Mesenchymal stem cell (in vitro differentiated cells and primary cell): ENCODE measurements at places on chromosomes 3 and 15.
A peak's percentile ranks its signal among the peaks of the same experiment; 100 is the strongest.

- no peak overlapping the region for H3K4me3 ChIP-seq
- H3K27ac ChIP-seq = no peak overlapping the region
Observed at GRCh38 chr15:68783226-68784058, 37.3 kb downstream of the ANP32A start.

GRCh38 chr3:15631426-15632211 is 30.1 kb downstream of the BTD start:
- no peaks in the 10 kb centered on the region for H3K27me3 ChIP-seq
- H3K4me3 ChIP-seq = no peak overlapping the region
- peaks cover 21% of the 10 kb centered on the region for H3K4me1 ChIP-seq
- peak; percentile 27 for DNase-seq
- H3K36me3 ChIP-seq = no peaks in the 10 kb centered on the region

GRCh38 chr3:153783106-153783505 is 338.1 kb upstream of the ARHGEF26 start:
- H3K27ac ChIP-seq = no peak overlapping the region
- H3K4me1 ChIP-seq = no peaks in the 10 kb centered on the region
- peak; percentile 40 for DNase-seq
- no peaks in the 10 kb centered on the region for H3K27me3 ChIP-seq
- no peaks in the 10 kb centered on the region for H3K36me3 ChIP-seq

- H3K4me1 ChIP-seq = no peaks in the 10 kb centered on the region
- no peaks in the 10 kb centered on the region for H3K36me3 ChIP-seq
- DNase-seq = no peak
- no peak overlapping the region for H3K27ac ChIP-seq
- H3K27me3 ChIP-seq = peaks cover 49% of the 10 kb centered on the region
Observed at GRCh38 chr3:73351423-73352071, 273.2 kb downstream of the PDZRN3 start.

- no peaks in the 10 kb centered on the region for H3K27me3 ChIP-seq
- no peak overlapping the region for H3K27ac ChIP-seq
- no peak overlapping the region for H3K4me3 ChIP-seq
- no peak for DNase-seq
- H3K4me1 ChIP-seq = no peaks in the 10 kb centered on the region
Observed at GRCh38 chr3:180700941-180701340, 21.7 kb upstream of the CCDC39 start.

GRCh38 chr3:13492976-13493866 is 13.1 kb downstream of the HDAC11 start:
- no peaks in the 10 kb centered on the region for H3K27me3 ChIP-seq
- H3K36me3 ChIP-seq = no peaks in the 10 kb centered on the region
- no peak overlapping the region for H3K27ac ChIP-seq
- peaks cover 2% of the 10 kb centered on the region for H3K4me1 ChIP-seq
- DNase-seq = no peak

DNA sequence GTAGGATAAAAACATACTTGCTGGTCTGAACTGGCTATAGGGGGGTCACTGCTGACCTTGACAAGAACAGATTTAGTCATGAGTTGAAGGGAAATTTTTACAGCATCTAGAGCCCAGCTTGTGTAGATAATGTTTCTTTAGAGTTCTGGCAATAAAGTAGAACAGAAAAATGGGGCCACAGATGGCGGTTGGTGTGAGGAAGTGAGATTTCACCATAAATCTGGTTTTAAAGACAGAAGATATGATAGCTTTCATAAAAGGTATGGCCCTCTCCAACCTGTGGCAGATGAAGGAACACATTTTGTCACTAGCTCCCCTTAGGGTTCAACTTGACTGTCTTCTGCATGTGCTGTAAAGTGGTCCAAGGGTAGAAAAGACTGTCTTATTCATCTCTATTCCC is 24.3 kb upstream of the IMPDH2 start:
- H3K27me3 ChIP-seq = no peaks in the 10 kb centered on the region
- no peaks in the 10 kb centered on the region for H3K4me1 ChIP-seq
- no peak overlapping the region for H3K4me3 ChIP-seq
- peaks cover 63% of the 10 kb centered on the region for H3K36me3 ChIP-seq

DNA sequence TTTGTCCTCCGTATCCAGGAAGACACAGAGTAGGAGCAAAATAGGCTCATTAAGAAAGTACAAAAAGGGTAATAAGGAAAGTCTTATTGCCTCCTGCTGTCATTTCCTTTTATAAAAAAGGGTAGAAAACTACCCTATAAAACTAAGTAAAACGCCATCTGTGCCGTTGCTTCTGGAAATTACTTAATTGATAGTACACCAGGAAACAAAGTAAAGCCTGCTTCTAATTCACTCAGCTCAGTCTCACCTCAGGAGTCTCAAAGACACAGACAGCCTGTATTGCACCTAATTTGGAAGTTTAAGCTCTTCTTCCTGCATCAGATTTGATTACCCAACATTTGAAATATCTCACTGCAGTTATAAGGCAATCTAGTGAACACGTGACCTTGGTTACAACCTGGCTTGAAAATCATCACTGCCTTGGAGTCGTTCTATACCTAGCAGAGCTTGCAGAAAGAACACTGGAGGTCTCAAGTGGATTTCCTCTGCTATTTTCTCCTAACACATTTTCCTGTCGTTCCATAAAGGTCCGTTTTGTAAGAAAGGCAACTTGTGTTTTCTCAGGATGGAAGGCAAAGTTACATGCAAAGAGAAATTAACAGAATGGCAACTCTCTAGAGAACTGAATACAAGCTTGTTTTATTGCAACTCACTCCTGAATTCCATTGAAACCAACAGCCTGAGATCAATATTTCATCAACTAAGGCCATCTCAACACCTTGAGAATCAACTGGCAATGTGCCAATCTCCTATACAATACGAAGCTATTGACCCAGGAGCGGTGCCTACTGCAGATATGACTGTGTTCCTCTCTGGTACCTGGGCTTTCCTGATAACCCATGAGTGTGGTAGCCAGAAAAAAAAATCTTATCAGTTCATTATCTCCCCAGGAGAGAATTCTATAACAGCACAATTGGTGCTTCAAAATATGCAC is 203.3 kb upstream of the LMCD1 start:
- no peak overlapping the region for H3K4me3 ChIP-seq
- H3K36me3 ChIP-seq = no peaks in the 10 kb centered on the region
- no peaks in the 10 kb centered on the region for H3K27me3 ChIP-seq
- no peaks in the 10 kb centered on the region for H3K4me1 ChIP-seq
- no peak for DNase-seq

DNA sequence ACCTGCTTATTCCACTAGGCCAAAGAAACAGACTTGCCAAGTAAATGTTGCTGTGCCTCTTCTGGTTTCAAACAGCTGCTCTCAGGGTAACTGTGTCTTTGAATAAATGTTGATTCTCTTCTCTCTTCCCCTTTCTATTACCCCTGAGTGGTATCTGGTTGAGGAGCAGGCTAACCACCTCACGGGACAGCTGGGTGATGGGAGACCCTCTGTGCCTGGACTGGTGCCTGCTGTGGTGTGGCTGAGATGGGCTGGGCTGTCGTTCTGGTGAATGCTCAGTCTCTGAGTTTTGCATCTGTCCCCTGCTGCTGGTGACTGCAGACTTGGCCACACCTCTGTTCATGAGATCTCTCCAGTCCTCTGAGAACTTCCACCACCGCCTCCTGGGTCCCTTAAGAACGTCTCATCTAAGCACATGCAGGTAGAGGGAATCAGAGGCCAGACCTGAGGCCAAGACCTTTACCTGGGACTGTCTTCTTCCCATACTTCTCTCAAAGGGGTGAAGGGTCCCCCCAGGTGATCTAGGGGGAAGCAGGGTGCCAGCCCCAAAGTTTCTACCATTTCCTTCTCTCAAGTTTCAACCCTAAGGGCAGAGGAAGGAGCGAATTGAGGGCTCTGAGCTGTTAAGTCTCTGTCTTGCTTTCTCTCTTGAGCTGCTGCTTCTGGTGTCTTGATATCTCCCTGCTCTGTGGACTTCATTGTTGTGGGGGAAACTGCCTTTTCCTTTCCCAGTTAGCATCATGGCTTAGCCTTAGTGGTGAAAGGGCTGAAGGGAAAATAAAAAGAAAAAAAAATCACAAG is 252.9 kb downstream of the EBLN2 start:
- H3K27ac ChIP-seq = no peak overlapping the region
- H3K27me3 ChIP-seq = peaks cover 4% of the 10 kb centered on the region
- no peaks in the 10 kb centered on the region for H3K4me1 ChIP-seq
- H3K4me3 ChIP-seq = no peak overlapping the region

DNA sequence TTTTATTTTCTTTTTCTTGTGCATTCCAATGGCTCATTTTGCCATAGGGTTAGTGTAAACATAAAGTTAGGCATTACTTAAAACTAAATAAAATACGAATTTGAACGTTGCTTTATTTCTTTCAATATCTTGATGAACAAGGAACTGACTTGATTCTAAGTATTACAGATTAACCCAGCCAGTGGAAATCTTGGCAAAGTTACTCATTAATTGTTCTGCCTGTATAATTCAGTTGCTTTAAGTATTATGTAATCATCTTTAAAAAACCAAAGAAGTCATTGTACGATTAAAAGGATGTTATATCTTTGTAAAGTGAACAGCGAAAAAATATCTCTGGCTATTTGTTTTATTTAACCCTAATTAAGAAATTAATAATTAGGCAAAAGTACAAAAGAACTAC is 737.9 kb upstream of the BCHE start:
- no peaks in the 10 kb centered on the region for H3K36me3 ChIP-seq
- no peaks in the 10 kb centered on the region for H3K27me3 ChIP-seq
- no peak for DNase-seq
- H3K4me1 ChIP-seq = no peaks in the 10 kb centered on the region
- H3K27ac ChIP-seq = no peak overlapping the region
- H3K4me3 ChIP-seq = no peak overlapping the region

DNA sequence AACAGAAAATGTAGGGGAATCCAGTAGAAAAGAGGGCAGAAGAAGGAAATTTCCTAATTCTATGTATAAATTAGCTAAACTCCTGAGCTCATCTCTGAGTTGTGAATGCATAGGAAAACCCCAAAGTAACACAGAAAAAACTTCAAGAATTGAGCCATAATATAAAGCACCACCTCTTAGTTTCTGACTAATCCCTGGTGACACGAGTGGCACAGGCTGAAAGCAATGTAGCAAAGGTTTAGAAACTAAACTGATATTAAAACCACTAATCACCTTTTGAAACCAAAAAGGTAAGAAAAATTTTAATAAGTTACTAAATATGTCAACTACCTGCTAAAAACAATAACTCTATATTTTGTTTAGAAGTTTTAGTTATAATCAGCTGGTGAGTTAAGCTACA is 255.6 kb upstream of the NECTIN3 start:
- no peak overlapping the region for H3K4me3 ChIP-seq
- no peaks in the 10 kb centered on the region for H3K36me3 ChIP-seq
- no peaks in the 10 kb centered on the region for H3K4me1 ChIP-seq
- H3K27ac ChIP-seq = peak overlapping the region; percentile 76
- DNase-seq = peak; percentile 50

DNA sequence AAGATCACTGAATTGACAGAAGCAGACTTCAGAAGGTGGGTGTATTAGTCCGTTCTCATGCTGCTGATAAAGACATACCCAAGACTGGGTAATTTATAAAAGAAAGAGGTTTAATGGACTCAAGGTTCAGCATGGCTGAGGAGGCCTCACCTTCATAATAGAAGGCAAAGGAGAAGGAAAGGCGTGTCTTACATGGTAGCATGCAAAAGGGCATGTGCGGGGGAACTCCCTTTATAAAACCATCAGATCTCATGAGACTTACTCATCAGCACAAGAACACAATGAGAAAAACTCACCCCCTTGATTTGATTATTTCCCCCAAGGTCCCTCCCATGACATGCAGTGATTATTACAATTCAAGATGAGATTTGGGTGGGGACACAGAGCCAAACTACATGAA is 416.3 kb upstream of the EPHA3 start:
- no peaks in the 10 kb centered on the region for H3K4me1 ChIP-seq
- no peak overlapping the region for H3K4me3 ChIP-seq
- H3K36me3 ChIP-seq = no peaks in the 10 kb centered on the region

DNA sequence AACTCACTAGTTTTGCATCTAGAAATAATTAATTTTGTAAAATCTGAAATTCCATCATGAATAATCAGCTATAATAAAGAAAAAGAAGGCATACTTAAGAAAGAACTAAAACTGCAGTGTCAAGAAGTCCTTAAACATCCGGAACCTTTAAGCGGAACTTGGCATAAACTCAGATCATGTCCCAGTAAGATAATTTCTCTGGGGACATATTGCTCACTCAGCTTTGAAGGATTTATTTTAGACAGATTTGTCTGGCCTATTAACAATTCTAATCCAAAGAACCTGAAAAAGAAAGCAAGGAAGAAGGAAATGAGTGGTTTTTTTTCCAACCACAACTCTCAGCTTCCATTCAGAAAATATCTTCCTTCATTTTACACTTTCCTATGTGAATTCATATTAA is 850.3 kb downstream of the ROBO1 start:
- peaks cover 1% of the 10 kb centered on the region for H3K4me1 ChIP-seq
- H3K4me3 ChIP-seq = no peak overlapping the region
- H3K27me3 ChIP-seq = no peaks in the 10 kb centered on the region
- DNase-seq = no peak
- no peak overlapping the region for H3K27ac ChIP-seq
- no peaks in the 10 kb centered on the region for H3K36me3 ChIP-seq

- no peak for DNase-seq
- H3K4me1 ChIP-seq = no peaks in the 10 kb centered on the region
- H3K4me3 ChIP-seq = no peak overlapping the region
- no peaks in the 10 kb centered on the region for H3K36me3 ChIP-seq
Observed at GRCh38 chr3:159332535-159333099, 530.8 kb downstream of the MFSD1 start.

GRCh38 chr15:71341811-71342550 is 226.7 kb downstream of the THSD4 start:
- peaks cover 7% of the 10 kb centered on the region for H3K4me1 ChIP-seq
- H3K36me3 ChIP-seq = no peaks in the 10 kb centered on the region
- no peak overlapping the region for H3K4me3 ChIP-seq

- H3K4me3 ChIP-seq = peak overlapping the region; percentile 49
- H3K36me3 ChIP-seq = no peaks in the 10 kb centered on the region
- peak; percentile 91 for DNase-seq
- no peaks in the 10 kb centered on the region for H3K27me3 ChIP-seq
- H3K4me1 ChIP-seq = peaks cover 37% of the 10 kb centered on the region
Observed at GRCh38 chr15:67134067-67134838, 68.9 kb downstream of the SMAD3 start.

DNA sequence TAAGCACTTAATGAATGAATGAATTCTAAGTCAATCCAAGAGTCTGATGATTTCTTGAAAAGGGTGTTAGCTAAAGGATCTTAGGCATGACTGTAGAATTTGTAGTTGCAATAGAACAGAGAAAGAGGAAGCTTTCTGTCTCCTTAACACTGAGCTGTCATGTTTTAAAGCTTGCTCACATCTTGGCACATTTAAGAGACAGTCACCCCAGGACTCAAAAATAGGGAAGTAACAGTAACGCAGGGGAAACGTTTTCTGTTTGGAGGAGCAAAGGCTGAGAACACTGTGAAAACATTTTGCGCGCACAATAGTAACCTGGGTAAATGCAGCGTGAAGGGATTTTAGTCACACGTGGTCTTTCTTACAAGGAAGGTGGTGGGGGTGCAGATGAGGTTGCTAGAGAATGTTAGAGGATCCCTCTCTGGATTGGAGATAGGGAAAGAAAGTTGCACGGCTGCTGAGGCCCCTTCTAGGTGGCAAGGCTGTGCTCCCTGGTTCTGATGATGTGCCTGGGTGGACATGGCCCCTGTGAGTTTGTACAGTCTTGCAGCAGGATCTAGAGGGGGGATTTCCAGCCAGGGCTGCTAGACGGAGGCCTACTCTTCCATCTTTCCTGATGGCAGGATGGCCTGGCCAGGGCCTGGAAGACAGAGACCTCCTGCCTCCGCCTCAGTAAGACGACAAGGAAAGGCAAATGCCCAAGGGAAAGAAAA is 12.0 kb downstream of the STARD5 start:
- no peak overlapping the region for H3K27ac ChIP-seq
- peaks cover 8% of the 10 kb centered on the region for H3K4me1 ChIP-seq
- H3K27me3 ChIP-seq = no peaks in the 10 kb centered on the region
- H3K4me3 ChIP-seq = no peak overlapping the region

- DNase-seq = no peak
- H3K36me3 ChIP-seq = peaks cover 14% of the 10 kb centered on the region
- H3K27me3 ChIP-seq = no peaks in the 10 kb centered on the region
Observed at GRCh38 chr3:48621461-48621869, at the start of gene TMEM89. TMEM89 (minus strand) TSS chr3:48621769; CDS start chr3:48621756, 13 bp downstream.
